Amygdala (tissue), 56 donors: ENCODE measurements at places on chromosomes 12 and 14.

DNA sequence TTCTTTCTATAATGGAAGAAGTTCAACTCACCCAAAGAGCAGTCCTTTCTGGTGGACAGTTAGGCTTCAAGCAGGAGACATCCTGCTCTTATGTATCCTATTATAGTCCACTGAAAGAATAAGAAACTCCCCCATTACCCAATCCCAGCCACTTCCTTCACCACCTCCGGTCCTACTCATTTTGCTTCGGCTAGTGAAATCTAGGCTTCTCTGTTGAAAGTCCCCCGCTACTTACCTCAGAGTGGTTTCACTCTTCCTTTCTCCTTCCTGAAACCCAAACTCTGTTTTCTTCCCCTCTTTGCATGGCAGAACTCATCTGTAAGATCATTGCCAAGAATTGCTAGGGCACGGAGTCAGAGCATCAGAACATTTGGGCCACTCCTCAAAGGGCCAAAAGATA is at the start of gene GPR84:
Gene GPR84 (minus strand): TSS at position 74 of the 400 bp plus-strand sequence. CDS start 635 bp downstream, outside the sequence.
- DNase-seq = no peak

DNA sequence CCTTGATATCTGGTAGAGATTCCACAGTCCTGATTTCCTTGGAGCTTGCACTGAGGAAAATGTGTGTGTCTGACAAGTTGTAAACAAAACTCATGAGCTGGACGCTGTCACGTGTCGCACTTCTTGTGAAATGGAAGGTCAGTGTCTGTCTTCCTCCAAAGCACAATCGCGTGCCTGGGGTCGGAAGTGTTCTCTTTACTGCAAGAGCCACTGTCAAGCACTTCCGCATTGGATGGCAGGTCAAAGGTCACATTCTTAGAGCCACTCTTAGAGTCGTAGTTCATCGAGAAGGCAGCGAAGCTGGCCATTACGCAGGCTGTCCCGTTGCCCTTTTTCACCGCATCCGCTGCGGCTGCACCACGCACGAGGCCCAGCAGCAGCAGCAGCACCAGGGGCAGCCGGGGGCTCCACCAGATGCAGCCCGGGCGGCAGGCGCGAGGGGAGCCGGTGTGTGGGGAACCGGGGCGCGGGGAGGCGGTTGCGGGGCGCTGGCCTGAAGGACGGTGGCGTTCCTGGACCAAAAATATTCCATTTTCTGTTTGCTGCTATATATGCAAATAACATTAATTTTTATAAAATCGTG is 45.0 kb downstream of the LRTM2 start:
- DNase-seq = no peak

GRCh38 chr14:60226298-60226697 is 22.7 kb upstream of the PPM1A start:
- no peak for DNase-seq

DNA sequence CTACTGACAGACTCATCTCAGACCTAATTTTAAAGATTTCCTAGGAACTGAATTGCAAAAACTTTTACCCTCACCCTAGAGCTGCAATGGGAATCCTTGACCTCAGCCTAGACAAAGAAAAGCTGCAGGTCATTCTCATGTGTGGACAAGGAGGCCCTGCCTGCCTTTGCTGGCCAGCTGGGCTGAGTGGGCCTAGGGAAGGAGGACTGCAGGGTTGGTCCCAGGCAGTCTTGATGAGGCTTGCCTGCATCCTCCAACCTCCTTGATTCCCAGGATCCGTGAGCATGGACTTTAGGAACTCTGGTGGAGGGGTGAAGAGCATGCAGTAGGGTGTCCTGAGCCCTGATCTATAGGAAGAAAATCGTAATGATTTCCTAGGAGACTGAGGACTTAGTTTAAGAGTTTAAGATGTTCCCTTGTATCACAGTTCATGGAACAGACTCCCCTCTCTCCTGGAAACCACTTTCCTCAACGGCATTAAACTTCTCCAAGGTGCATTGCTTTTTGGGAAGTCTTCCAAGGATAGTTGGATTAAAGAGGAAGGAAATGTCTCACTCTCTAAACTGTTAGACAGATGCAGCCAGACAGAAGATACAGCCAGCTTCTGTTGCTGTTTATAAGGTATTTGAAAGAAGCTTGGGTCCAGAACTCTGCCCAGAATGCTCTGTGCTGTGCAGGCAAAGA is 55.4 kb upstream of the DDX11 start:
- no peak for DNase-seq

DNA sequence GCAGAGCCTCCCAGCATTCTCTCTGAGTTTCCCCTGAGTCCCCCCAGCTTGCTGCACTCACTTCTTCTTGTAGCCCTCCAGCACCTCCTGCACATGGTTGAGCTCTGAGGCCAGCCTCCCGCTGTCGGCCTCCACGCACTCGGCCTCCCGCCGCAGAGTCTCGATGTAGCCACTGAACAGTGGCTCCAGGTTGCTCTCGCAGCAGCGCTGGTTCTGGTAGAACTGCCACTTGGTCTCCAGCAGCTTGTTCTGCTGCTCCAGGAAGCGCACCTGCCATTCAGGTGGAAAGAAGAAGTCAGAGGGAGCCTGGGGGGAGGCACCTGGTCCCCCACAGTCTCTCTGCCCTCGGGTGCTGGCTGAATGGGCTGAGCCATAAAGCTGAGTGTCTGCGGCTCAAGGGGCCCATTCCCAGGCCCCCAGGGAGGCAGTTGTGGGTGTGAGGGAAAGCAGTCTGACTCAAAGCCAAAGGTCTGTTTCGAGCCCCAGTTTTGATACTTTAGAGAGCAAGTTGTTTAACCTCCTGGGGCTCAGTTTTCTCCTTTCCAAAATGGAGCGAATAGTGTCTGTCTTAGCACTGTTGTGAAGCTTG is 2.3 kb downstream of the KRT85 start:
- DNase-seq = no peak

DNA sequence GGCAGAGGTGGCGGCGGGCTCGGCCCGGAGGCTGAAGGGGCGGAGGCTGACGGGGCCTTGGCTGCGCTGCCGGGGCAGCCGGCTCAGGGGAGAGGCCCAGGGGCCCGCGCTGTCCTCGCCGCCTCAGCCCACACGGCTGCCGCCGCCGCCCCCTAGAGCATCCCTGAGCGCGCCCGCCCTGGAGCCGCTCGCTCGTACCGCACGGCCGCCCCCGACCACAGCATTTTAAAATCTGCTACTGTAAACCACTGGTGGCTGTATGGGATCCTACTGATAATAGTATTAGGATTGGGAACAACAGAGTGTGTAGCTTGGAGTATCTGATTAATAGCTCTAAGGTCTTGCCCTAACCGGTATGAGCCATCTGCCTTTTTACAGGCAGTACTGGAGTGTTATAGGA is 22.2 kb upstream of the EDDM3A start:
- no peak for DNase-seq

DNA sequence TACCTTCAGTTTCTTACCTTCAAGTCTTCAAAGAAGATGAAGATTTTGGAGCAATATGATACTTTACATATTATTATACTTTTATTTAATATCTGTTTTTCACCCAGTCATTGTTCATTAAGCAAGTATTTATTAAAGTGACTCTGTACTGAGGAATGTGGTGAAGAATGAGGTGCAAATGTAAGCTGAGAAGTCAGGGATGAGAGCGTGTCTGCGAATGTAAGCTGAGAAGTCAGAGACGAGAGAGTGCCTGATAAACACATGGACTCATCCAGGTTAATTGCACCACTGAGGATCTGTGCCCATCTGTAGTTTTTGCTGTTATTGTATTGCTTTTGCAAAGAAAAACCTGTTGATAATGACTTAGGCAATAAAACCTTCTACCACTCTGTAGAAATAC is 211.9 kb upstream of the FAR2 start:
- DNase-seq = no peak

GRCh38 chr12:8069582-8069981 is 3.4 kb upstream of the C3AR1 start:
- DNase-seq = no peak

DNA sequence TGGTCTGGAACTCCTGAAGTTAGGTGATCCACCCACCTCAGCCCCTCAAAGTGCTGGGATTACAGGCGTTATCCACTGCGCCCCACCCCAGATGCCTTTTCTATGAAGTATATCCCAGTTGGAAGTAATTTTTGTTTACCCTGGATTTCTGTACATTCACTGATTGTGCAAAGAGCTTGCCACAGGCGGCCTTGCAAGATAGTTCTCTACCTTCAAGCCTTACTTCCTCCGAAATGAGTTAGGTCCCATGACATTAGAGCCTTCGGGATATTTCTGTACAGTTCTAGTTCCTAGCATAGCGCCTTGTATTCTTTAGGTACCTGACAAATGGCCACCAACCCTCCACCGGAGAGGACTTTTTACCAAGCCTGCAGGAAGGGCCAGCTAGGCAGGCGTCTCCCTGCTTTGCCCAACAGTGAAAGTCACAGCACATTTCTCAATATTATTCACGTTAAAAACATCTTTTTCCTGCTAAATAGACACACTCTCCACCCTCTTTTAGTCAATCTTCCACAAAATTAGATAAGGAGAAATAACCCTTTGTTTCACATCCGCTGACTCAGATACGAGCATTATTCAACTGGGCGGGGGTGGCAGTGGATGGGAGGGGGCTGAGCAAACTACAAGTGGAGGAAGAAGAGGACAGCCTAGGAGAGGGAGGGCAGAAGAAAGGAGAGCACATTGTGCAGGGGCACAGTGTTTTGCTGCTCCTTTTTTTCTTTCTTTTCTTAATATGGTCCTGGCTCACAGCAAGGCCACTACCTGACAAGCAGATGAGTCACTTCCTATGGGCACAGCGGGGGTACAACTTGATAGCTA is 40.0 kb upstream of the CAPRIN2 start:
- DNase-seq = no peak

DNA sequence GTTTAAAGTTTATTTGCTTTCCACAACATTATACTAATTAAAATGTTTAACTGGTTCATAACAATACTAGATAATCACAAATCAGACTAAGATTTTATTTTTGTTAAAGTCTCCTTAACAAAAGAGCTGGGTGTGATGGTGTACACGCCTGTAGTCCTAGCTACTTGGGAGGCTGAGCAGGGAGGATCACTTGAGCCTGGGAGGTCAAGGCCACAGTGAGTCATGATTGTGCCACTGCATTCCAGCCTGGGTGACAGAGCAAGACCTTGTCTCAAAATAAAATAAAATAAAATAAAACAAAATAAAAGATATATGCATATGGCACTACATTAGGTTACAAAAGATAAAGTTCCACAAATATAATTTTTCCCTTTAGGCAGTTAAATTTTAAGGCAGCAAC is 5.6 kb downstream of the MIS18BP1 start:
- DNase-seq = no peak

DNA sequence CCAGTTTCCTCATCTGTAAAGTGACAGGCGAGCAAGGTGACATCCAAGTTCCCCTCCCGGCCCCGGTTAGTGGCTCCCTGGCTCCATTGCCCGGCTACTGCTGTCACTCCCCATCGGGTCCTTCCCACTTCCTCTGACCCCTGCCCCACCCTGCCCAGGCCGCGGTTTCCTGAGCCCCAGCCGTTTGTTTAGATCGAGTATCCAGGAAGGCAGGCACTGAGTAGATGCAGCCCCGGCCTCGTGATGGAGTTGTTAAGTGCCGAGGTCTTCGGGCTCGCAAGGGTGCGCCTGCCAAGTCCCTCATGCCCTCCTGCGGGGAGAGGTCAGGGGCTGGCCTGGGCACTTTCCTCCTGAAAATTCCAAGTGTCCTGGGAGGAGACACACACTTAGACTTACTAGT is 55.4 kb downstream of the TEAD4 start:
- DNase-seq = no peak

GRCh38 chr12:18468246-18469075 is 207.1 kb downstream of the PIK3C2G start:
- no peak for DNase-seq

- no peak for DNase-seq
These were observed 7.1 kb downstream of the TC2N start for GRCh38 chr14:91860238-91860637.
